ENCODE measurements at places on chromosomes 5 and 9. TPM values are rescaled to one million over a fixed set of nuclear protein-coding genes. Genes with fewer than 3 reads are reported as not detected.

The SOX30 gene
- not detected for total RNA-seq

The DOCK2 gene
- total RNA-seq, result 5.9 TPM

The CNTNAP3 gene
- total RNA-seq, result 8.1 TPM

The ZNF883 gene
- total RNA-seq, result 7.8 TPM

GRCh38 chr9:111068771-111069170, 30.5 kb upstream of the LPAR1 start:
- no peak overlapping the region for H3K4me3 ChIP-seq
- H3K4me1 ChIP-seq, result peaks cover 40% of the 10 kb centered on the region
- H3K27me3 ChIP-seq, result no peaks in the 10 kb centered on the region
- H3K36me3 ChIP-seq, result no peaks in the 10 kb centered on the region

GRCh38 chr5:173010547-173011464, 27.2 kb downstream of the ATP6V0E1 start:
- no peak overlapping the region for H3K4me3 ChIP-seq
- H3K27ac ChIP-seq, result no peak overlapping the region
- H3K36me3 ChIP-seq, result no peaks in the 10 kb centered on the region
- H3K4me1 ChIP-seq, result peaks cover 90% of the 10 kb centered on the region

GRCh38 chr5:134738963-134739661, 764 bp downstream of the CAMLG start:
- H3K27ac ChIP-seq, result peak overlapping the region; percentile 96
- H3K4me3 ChIP-seq, result peak overlapping the region; percentile 89
- H3K4me1 ChIP-seq, result peaks cover 9% of the 10 kb centered on the region
- no peaks in the 10 kb centered on the region for H3K27me3 ChIP-seq
- DNase-seq, result no peak

- H3K27ac ChIP-seq, result no peak overlapping the region
- no peaks in the 10 kb centered on the region for H3K4me1 ChIP-seq
- H3K4me3 ChIP-seq, result no peak overlapping the region
- no peak for DNase-seq
- H3K36me3 ChIP-seq, result no peaks in the 10 kb centered on the region
Observed at GRCh38 chr5:8094304-8094703, 225.4 kb downstream of the MTRR start.

GRCh38 chr5:74042959-74043358, 417.0 kb downstream of the ARHGEF28 start:
- DNase-seq, result no peak
- no peaks in the 10 kb centered on the region for H3K4me1 ChIP-seq
- H3K36me3 ChIP-seq, result no peaks in the 10 kb centered on the region

DNA sequence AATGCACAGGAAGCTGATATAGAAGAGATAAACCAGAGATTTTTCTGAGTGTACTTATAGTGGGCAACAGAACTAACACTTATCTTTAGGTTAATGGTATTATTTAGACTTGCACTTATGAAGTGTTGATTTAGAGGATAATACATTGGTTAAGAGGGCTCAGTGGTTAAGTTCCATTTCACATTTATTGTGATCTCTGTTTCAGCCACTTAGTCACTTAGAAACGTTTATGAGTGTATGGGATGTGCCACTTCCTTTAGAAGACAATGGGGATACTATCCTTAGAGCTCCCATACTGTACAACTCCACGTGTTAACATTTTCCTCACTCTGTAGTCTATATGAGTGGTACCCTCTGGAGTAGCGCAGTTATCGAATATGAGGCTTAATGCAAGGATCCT, 57.5 kb downstream of the PIP5K1B start:
- peaks cover 27% of the 10 kb centered on the region for H3K4me1 ChIP-seq
- no peak for DNase-seq
- no peaks in the 10 kb centered on the region for H3K27me3 ChIP-seq
- H3K36me3 ChIP-seq, result no peaks in the 10 kb centered on the region

GRCh38 chr9:109574061-109574882, 76.2 kb upstream of the PTPN3 start:
- H3K27me3 ChIP-seq, result no peaks in the 10 kb centered on the region
- H3K4me3 ChIP-seq, result no peak overlapping the region
- H3K36me3 ChIP-seq, result no peaks in the 10 kb centered on the region
- no peak overlapping the region for H3K27ac ChIP-seq

DNA sequence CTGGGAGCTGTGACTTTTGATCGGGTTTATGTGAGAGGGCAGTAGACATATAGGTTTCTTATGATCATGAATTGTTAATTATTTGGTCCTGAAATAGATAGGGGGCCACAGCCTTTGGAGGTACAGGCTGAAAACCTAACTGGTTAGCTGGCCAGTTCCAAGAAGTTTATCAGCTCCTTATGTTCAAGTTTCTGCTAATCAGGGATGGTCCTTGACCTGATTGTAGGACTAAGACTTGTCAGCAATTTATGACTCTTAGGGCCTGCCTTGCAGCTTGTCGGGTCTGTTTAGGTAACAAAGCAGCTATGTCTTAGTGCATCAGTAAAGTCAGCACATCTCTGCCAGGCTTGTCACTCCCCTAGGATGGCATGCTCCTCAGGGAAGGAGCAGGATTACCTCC, 151.8 kb upstream of the RUSC2 start:
- no peak overlapping the region for H3K27ac ChIP-seq
- no peaks in the 10 kb centered on the region for H3K27me3 ChIP-seq

DNA sequence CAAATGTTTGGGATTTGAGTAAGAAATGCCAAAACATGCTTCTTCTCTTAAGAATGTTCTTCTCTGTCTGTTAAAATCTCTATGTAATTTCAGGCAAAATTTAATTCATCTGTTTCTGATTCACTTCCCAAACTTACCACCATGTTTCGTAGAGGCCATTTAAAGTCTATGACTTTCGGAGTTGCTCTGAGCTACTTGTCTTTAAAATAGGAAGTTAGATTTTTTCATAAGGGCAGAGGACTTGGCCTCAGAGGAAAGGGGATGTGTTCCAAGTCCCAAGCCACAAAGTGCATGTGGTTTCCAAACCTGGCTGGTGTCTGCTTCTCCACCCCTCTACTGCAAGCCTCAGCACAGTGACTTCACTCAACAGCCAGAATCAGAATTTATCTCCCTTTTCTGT, 111.3 kb upstream of the ADRA1B start:
- H3K4me1 ChIP-seq, result no peaks in the 10 kb centered on the region
- H3K36me3 ChIP-seq, result no peaks in the 10 kb centered on the region
- DNase-seq, result peak; percentile 18
- no peak overlapping the region for H3K4me3 ChIP-seq

Data from heart left ventricle (tissue), 16 donors.